ENCODE measurements at places on chromosomes 7 and 10.

GRCh38 chr10:129766611-129767550 is 197.2 kb downstream of the EBF3 start:
- DNase-seq, result no peak

DNA sequence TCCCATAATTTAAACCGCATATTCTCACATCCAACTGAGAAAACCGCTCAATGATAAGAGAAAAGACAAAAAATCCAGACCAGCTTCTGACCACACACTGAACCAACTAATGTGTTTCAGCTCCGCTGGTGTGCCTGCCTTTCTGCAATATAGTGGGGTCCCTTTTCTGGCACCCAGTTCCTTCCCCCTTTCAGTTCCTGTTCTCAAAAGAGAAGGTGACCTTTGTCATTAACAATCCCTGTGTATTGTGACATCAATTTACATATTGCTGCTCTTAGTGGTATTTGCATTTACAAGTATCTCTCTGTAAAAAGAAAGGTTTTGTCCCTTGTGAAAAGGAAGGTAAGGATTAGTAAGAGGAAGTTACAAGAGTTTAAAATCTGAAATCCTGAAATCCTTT is 1.4 kb downstream of the PPP1R17 start:
- DNase-seq, result no peak

GRCh38 chr10:86440874-86441843 is 74.6 kb upstream of the GRID1 start:
- DNase-seq, result no peak

GRCh38 chr7:70082099-70082611 is 483.9 kb downstream of the AUTS2 start:
- DNase-seq, result no peak

- no peak for DNase-seq
These were observed 7.2 kb downstream of the DLX6 start for GRCh38 chr7:97012365-97013133.

- no peak for DNase-seq
These were observed 191.2 kb upstream of the MGMT start for GRCh38 chr10:129275886-129276285.

- no peak for DNase-seq
These were observed 884.5 kb upstream of the POT1 start for GRCh38 chr7:125814100-125814499.

DNA sequence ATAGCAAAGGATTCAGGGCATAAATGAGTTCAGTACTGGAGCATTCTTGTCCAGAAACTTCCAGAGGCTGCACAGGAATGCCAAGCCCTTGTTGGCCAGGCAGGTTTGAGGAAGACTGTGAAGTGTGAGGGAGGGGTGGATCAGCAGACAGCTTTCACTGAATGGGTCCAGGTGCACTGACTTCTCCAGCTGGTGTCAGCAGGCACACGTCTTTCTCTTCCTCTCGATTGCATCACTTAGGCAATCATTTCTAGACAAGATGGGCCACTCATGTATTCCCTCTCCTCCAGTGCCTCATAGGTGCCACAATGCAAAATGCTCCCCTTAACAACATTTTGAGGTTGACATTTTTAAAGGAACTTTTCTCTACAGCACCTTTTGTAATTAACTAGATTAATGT is 15.6 kb upstream of the PLEKHS1 start:
- DNase-seq, result no peak

DNA sequence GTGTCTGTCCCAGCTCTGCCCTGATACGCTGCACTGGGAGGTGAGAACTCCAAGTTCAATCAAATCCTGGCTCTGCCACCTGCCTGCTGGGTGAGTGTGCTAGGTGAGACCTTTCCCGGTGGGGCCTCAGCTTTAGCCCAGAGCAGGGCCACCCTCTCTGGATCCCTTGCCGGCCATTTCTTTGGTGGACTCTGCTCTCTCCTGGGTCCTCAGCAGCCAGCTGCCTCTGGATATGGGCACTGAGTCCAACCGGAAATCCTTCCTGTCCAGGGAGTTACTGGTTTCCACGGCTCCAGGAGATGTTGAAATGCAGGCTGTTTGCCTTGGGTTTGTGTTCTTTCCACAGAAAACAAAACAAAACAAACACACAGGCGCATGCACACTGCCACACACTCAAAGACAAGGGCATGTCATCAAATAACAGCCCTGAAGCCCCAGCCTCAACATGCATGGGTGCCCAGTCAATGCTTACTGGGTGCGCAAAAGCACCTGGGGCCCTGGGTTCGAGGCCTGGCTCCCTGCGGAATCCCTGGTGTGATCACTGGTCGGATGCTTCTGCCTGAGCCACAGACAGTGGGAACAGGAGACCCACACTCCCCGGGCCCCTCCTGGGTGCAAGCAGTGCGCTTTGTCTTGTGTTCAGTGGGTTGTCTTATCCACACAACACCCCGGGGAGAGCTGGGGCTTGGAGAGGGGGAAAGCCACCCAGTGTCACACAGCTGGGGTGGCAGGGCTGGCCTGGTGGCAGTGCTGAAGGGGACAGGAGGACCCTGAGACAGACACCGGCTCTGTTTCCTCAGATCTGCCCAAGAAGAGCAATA is 33.1 kb downstream of the PPIF start:
- DNase-seq, result no peak

GRCh38 chr7:54831046-54831643 is 72.1 kb upstream of the SEC61G start:
- no peak for DNase-seq

GRCh38 chr10:97074256-97075145 is 111.3 kb downstream of the SLIT1 start:
- DNase-seq, result no peak

- no peak for DNase-seq
These were observed 93.4 kb downstream of the MICALL2 start for GRCh38 chr7:1365846-1366245.
